CD4-positive, alpha-beta T cell treated with Interleukin-6 for 4 hours (primary cell): ENCODE measurements at places on chromosomes 16 and 17.
A peak's percentile ranks its signal among the peaks of the same experiment; 100 is the strongest.

- no peak for DNase-seq
Observed at GRCh38 chr16:9055661-9056060, 35.8 kb upstream of the HAPSTR1 start.

DNA sequence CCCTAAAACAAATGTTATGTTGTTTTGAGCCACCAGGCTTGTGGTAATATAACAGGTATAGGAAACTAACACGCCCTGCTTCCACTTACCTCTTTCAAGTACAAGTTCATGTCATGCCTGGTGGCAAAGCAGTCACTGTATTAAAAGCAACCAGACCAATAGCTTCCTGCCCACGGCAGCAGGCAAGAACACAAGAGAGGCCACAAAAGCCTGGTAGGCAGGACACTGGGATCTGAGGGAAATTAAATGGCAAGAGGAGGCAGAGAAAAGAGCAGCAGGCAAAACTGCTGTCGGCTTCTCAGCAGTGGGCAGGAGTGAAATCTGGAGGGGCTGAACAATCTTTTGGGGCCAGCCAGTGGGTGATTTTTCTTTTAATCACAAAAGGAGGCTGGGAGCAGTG is 2.2 kb downstream of the CYTH1 start:
- DNase-seq = peak; percentile 74

DNA sequence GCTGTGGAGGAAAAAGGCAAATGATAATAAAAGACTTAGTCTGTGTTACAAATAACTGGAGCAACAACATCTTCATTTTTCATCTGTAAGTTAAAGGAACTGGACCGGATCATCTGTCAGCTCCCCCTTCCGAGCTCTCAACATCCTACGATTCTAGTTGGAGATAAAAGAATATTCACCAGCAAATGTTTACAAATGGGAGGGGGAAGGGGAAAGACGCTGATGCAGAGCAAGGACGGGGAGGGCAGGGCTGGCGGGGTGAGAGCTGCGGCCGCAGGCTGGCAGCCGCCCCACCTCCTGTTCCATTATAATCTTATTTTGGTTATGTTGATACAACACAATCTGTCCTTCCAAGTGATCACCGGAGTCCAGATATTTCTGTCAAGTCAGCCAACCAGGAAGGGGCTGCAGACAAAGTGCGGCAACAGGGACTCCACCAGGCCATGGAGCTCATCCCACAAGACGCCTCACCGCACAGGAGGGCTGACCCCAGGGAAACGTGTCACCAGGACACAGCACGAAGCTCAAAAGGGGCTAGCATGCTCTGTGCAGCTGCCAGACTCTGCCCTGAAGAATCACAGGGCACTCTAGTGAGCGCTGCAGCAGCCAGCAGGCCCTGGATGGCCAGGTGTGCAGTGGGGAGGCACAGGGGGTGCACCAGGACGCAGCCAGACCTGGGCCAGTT is 19.7 kb downstream of the FBXO31 start:
- DNase-seq = no peak

- DNase-seq = no peak
Observed at GRCh38 chr16:67653789-67654402, 6.2 kb downstream of the ACD start.

DNA sequence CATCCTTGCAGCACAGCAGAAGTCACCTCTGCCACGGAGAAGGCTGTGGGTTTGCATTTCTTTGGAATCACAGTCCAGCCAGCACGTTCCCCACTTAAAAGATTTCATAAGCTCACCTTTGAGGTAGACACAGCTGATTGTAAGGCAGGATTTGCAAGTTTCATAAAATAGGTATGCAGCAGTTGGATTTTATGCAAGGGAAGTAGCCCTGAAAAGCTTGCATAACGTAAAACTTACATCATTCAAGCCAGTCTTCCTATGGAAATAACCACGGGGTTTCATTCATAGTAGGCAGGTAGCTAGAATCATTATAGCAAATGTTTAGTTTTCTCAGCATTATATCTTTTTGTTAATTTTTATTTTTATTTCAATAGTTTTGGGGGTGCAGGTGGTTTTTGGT is 49.8 kb upstream of the ARHGAP44 start:
- no peak for DNase-seq
